ENCODE measurements at places on chromosomes 16 and 17.

DNA sequence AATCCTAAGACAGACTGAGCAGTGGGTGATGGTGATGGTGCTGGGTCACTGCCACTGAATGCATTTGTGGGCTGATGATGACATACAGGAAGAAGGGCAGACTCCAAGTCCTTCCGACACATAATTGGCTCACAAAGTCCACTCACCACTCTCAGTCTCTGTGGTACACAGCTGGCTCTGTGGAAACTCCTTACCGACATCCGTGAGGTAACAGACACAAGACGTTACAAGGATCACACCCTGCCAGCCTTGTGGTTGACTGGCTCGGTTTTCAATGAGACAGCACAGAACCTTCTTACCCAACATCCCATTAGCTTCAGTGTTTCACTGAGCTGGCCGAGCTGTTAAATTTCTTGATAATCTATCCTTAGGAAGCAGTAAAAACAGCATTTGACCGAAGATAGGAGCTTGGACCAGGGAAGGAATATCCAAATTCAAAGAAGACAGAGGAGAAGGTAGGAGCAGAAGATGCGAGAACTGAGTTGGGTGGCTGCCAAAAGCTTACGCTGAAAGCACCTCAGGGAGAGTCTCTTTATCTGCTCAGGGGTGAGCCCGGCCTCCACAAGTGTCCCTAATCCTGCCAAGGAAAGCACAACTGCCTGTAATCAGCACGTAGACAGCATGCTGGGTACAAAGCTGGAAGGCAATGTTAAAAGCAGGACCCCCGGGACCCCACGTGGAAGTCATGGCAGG is 5.5 kb upstream of the MXRA7 start:
- peak; percentile 72 for DNase-seq

DNA sequence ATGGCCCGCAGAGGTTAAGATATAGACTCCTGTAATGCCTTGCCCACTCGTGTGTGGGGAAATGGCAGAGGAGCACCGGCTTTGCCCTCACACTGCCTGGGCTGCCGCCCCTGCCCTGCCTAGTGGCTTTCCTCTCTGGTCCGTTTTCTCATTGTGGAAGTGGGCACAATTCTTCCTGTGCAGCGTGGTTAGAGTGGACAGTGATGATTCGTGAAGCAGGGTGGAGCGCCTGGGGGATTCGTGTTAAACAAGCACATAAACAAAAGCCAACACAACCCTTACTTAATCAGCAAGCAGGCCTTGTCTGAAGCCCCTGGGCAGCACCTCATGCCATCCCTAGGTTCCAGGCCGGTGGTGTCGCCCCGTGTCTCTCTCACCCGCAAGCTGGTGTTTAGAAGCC is 269.7 kb downstream of the SEC14L1 start:
- DNase-seq: no peak

DNA sequence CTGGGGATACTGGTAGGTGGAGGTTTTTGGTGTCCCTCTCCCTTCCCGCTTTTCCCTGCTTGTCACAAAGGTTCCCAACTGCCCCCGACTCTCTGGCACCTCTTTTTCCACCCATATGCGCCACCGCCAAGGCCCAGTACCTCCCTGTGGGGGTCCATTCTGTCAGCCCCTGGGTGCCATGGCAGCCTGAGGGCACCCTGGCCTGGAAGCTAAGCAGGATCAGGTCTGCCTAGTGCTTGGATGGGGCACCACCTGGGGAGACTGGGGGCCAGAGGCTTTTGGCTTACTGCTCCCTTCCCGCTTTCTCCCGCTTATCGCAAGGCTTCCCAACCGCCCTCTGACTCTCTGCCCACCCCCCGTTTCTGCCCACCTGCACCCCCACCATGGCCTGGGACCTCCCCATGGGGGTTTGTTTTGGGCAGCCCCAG is 2286.4 kb downstream of the TP53TG3F start:
- no peak for DNase-seq

GRCh38 chr16:58020628-58021521 is 4.7 kb upstream of the MMP15 start:
- DNase-seq: peak; percentile 73

- DNase-seq: no peak
Observed at GRCh38 chr16:69131167-69131838, 1.1 kb downstream of the CHTF8 start.

- DNase-seq: no peak
Observed at GRCh38 chr16:6105115-6105514, 1007.5 kb upstream of the EEF2KMT start.

DNA sequence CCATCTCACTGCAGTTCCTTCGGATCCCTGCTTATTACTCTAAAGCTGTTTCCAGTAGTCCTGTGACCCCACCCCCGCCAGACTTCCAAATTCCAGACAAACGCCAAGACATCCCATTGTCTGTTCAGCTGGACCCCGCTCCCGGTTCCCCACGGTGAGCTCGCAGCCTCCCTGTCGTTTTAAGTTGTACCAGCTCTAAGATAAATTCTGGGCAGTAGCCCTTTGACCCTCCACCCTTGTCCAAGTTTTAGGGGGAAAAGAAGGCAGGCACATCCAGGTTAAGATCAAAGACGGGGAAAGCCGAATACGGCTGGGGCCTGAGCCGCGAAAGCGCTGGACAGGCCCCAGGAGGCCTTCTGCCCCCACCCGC is 589 bp downstream of the ARL6IP1 start:
- DNase-seq: no peak

DNA sequence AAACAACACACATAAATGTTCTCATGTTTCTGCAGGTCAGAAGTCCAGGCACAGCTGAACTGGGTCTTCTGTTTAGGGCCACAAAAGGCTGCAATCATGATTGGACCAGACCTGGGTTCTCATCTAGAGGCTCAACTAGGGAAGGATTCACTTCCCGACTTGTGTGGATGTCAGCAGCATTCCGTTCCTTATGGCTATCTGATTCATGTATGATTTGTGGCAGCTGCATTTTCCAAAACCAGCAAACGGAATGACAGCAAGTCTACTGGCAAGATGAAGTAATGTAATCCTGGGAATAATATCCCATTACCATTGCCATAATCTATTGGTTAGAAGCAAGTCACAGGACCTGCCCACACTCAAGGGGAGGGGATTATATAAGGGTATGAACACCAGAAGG is 22.1 kb downstream of the CEP112 start:
- no peak for DNase-seq

DNA sequence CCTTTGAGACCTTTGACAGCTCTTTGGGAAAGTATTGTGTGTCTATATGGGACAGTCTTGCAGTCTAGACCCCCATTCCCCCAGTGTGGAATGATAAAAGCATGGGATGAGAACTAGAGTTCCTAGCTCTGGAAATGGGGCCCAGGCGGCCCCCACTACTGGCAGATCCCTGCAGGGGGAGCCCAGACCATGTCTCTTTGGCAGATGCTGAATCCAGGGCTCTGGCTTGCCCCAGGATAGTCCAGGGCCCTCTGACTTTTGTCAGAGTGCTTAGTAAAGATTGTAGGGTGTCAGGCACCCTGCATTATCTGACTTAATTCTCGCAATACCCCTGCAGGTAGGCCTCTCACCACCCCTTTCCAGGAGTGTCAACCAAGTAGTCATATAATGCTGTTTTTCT is 8.3 kb downstream of the ALKBH5 start:
- no peak for DNase-seq

GRCh38 chr16:11408216-11408615 is 63.0 kb downstream of the RMI2 start:
- DNase-seq: no peak

DNA sequence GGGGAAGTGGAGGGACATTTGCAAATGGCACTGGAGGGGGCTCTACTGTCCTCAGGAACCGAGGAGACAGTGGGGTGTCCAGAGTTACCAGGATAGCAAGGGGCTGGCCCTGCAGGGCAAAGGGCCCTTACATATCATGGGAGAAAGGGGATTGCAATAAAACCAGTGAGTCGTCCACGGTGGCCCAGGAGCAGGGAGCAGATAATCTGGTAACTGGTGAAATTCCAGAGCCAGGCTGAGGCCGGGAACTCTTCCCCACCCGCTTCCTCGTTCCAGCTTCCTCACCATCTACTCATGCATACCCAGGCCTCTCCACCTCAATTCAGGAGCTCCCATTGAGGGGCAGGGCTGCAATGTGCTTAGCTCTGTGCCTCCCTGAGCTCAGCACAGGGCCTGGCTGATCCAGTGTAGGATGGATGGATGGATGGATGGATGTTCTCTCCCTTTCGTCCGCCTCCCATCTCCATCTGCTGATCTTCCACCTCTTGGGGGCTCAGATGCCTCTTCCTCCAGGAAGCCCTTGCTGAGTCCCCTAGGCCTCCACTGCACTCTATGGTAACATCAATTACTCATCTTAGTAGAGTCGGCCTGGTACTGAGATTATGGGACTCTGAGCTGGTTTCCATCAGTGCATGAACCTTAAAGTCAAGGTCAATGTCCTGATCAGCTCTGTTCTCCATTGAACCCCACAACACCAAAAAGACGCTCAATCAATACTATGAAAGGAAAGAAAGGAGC is 41.2 kb upstream of the NDRG4 start:
- no peak for DNase-seq

DNA sequence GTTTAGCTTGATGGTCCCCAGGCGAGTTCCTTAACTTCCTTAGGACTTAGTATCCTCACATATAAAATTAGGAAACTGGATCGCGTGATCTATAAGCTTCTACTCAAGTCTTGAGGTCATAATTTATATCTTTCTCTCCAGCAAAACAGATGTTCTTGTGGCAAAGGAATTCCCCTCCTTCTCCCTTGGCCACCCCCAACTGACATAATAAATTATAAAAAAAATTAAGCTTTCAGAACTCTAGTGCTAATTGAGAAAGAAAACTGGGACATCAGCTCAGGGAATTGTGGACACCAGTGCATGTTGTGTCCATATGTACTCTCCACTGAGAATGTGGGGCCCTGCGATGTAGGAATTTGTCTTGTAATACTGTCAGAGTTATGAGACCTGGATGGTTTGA is 13.5 kb downstream of the GNAO1 start:
- DNase-seq: no peak

GRCh38 chr17:10229181-10229580 is 30.8 kb upstream of the GAS7 start:
- no peak for DNase-seq

- no peak for DNase-seq
Observed at GRCh38 chr17:68127914-68128313, 92.4 kb downstream of the KPNA2 start.

DNA sequence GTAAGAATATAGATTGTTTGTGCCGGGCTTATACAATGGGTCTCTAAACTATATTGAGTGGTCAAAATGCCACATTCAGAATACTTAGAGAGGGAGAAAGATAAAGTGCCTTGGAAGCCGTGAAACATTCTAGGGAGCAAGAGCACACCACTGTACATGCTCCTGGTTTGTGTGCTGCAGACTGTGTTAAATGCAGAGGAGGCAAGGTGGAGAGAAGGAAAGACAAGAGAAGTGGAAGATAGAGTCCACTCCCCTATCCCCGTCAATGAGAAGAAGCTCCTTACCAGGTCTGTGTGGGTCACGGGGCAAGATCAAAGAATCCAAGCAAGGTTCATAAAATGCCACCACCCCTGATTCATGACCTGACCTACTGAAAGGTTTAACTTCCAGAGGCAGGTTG is 267.1 kb upstream of the TBX2 start:
- no peak for DNase-seq

- no peak for DNase-seq
Observed at GRCh38 chr17:37429453-37429852, 22.8 kb downstream of the TADA2A start.

DNA sequence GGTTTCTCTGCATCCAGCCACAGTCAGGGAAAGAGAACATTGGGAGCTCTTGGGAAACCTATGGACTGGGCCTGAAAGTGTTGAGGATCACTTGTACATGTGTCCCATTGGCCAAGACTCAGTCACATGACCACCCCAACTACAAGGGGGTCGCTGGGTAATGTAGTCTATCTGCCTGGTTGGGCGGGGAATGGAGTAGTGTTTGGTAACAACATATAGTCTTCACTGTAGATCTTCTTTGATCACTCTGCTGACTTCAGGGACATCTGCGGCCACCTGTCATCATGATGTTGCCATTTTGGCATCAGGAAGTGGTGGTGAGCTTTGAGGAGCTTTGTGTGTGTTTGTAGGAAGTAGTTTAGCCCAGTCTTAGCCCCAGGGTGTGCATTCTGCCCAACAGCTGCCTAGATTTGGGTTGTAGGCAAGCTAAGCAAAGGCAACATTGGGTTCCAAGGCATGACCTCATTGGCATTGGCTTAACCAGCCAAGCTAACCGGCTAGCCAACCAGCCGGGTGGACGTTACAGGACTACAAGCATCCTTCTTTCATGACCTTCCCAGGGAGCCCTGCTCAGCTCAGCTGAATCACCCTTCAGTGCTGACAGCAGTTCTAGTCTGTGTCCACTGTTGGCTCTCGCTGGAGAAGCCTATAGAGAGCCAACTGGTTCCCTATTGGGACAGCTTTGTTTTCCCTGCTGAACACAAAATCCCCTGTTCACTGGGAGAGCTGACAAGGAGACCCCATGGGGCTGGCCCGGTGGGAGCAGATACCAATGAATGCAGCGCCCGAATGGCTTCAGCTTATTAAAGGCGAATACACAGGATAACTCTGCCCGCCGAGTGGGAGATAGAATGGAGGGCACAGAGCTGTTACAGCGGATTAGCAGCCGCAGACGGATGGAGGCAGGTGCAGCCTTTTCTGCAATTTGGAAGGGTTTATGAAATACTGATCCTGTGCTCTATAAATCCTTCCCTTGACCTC is 178.6 kb downstream of the NTN1 start:
- no peak for DNase-seq

DNA sequence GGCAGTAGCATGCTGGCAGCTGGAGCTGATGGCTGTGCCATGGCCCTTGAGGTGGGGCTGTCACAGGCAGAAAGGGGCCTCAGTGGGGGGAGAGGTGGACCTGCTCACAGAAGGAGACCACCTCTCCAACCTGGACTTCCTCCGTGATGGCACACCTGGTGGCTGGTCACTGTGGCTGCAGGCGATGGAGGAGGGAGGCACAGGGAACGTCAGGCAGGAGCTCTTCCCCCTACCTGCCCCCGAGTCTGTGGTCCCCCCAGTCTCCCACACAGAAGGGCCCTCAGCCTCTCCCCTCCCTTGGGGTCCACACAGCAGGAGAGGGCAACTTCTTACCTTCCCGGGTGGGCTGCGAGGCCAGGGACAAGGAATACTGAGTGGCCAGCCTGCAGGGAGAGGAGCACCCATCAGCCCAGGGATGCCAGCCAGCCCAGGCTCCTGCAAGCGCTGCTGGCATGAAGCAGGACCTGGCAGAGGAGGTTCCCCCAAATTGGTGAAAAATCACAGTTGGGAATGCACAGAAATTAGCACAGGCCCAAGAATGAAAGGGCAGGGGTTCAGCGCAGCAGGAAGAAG is 96.5 kb downstream of the GOSR1 start:
- DNase-seq: no peak

Measured in activated T-cell treated with anti-CD3 and anti-CD28 coated beads, Interleukin-2, amount 50 U/mL, for 48 hours (primary cell).